ENCODE measurements at places on chromosomes 3 and 15.

- no peak for DNase-seq
These were observed 26.1 kb upstream of the TM4SF4 start for GRCh38 chr3:149448331-149448831.

- DNase-seq: no peak
These were observed 110.9 kb downstream of the EDEM1 start for GRCh38 chr3:5298453-5298852.

DNA sequence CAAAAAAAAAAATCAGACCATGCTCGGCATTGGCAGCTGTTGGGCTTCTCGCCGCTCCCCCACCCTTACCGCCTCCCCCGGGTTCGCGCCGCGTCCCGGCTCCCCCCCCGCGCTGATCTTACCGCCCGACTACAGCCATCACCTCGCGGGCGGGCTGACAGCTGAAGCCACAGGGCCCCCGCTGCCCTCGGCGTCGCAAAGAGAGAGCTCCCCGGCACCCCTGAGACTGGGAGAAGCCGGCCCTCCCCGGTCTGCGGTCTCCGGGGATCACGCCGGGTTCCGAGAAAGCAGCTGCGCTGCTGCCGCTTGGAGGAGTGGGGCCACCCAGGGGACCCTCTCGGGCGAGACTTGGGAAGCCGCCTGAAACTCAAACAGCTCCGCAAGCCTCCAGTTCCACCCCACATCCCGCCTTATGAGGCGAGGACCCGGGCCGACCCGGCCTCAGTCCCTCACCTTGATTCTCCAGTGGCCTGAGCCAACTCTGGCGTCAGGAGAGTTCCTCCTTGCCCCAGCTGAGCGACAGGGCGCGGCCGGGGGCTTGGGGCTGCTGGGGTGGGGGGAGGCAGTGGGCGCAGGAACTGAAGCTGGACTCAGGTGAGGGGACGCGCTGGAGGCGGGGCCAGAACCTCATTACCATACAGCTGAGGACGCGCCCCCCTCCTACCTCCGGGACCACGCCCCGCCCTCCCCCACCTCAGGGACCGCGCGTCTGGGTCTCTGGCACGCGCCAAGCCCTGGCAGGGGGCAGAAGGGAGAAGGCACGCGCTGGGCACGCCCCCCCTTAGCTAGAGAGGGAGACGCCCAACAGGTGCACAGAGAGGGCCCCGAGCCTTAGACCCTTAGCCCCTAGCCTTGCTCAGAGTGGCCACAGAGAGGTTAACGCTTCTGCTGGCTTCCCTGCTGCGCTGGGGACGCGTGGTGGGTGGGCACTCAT is 1.0 kb upstream of the DLL4 start:
- DNase-seq: peak; percentile 30

DNA sequence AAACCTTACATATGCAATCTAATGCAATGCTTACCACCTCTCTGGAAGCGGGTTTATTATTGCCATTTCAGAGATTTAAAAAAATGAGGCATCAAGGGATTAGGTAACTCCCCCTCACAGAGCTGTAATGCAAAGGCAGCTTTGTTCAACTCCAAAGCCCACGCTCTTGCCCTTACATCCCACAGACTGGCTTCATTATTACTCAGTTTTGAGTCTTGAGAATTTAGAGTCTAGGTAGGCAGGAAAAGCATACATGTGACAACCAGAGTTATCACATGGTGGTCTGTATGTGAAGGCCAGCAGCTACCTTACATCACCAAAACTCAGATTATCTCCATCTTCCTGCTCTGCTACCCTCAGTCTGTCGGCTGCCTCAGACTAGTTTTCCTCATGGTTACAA is 326.9 kb downstream of the UACA start:
- no peak for DNase-seq

- no peak for DNase-seq
These were observed 27.5 kb downstream of the APBA2 start for GRCh38 chr15:28913171-28913765.

GRCh38 chr3:49199900-49200281 is 28.5 kb downstream of the KLHDC8B start:
- DNase-seq: no peak

DNA sequence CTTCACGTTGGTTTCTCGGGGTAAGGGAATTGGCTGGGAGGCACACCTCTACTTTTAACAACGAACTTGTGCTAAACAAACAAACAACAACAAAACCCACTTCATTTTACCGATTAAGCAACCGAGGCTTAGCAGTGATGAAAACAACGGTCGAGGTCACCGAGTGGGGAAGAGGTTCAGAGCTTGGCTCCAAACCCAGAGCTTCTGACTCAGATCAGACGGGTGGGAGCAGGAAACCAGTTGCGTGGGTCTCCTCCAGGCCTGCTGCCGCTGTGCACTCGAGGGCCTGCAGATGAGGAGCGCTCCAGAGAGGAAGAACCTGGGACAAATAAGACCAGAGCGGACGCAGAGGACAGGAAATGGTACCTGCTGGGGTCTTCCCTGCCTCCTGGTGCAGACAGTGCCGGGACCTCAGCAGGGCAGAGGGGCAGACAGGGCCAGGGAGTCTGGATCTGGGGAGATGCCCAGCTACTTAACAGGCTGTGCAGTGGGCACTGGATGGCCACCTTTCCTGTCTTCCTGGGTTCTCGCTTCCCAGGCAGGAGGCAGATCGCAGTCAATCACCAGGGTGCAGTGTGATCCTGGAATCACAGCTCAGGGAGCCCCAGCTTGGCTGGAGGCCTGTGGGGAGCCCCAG is 99.0 kb upstream of the MEF2A start:
- no peak for DNase-seq

- DNase-seq: no peak
These were observed 377.7 kb upstream of the AGTR1 start for GRCh38 chr3:148319960-148320359.

DNA sequence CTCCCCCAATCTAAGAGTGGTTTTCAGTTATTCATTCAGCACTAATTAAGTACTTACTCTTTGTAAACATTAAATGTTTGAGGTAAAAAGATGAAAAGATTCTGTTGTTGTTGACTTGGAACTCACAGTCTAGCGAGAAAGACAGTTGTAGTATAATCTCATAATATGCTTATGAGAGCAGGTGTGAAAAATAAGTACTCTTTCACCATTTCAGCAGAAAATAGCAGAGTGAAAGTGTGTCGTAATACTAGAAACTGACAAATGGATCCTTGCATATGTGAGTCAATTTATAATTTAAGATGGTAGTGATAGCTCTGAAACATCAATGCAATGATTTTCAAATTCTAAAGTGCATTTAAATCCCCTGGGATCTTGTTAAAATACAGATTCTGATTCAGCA is 618.8 kb upstream of the CCDC54 start:
- DNase-seq: no peak

DNA sequence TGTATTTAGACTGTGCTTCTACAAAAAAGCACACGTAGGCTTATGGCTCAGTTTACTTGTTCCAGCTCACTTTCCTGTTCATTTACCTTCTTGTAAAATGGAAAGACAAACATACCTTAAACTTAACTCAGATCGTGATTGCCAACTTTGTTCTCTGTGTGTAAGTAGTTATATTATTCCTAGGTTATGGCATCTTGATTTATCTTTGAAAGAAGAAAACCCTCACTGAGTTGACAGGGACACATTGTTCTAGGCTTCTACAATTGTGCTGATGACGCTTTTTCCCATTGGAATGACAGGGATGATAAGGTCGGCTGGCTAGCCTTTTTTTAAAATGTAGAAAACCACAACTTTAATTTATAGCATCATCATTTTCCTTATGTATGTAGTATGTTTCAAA is 140.7 kb downstream of the IGF1R start:
- no peak for DNase-seq

DNA sequence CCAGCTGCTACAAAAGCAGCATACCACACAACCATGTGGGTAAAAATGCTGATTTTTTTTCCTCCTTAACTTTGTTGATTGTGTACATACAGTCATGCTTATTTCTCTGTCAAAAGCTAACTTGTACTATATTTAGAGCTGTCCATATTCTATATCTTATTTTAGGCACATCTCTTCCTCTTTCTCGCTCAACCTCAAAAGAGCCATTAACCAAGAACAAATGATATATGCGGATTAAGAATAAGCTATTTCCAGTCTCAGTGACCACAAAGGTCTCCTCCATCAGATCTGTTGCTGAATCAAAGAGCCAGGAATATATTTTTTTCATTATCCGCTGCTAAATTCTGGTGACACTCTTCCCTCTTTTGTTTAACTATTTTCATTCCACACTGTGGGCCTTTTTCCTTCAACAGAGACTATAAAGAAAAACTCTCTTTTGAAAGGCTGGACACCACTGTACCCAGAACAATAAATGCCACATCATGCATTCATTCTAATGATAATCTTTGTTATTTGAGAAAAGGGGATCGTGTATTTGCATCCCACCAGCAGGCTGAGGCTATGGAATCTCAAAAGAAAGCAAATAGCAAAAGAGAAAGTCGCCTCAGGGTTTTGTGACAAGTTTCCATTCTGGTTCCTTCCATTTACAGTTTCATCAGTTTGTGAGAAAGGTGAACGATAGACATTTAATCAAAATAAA is 8.0 kb downstream of the TMEM212 start:
- no peak for DNase-seq

GRCh38 chr3:103924544-103924943 is 1442.2 kb upstream of the ALCAM start:
- DNase-seq: no peak

DNA sequence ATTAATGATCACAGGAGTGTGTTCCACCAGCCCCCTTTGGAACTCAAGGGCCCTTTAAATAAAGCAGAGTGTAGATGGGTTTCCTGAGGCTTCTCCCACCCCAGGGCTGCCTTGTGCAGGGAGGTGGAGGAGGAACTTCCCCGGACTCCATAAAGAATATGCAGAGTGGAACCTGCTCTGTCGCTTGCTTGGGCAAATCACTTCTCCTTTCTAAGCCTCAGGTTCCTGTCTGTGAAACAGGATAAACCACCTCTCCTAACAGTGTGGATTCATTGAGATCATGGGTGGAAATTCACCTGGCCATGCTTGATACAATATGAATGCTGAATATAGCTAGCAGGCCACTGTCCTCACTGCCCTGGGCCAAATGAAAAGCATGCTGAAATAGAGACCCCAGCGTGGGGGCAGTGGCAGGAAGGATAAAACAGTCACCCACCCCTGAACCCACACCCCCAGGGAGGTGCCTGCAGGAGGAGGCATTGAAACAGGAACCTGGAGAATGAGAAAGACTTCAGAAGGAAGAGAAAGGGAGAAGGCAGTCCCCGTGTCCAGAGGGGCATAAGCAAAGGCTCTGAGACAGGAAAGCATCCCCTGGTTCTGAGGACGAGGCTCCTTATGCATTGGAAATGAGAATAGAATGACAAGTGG is 41.1 kb upstream of the CHRNB4 start:
- DNase-seq: no peak

DNA sequence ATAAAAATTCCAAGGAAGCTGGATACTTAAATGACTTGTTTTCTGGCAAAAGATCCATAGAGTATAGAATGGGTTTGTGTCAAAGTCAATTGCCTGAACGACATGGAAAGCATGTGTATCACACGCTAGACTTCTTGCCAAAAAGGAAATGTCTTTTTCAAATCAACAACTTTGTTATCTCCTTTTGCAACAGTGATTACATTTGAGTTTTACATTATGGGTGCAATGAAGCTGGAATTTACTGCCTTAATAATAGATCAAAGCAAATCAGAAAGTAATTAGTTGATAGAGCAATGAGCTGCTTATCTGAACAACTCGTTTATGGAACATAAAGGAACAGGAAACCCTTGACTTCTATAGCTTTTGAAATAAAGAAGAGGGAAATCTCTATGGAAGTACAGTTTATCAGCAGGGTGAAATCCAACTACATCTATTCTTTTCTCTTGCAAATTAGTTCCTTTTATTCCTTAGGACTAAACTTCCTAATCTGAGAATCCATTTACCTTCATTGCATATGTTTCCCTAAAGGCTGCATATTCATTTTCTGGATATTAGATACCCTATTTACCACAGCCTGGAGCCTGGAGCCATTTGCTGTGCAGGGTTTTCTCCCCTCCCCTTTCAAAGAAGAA is 415.1 kb upstream of the NECTIN3 start:
- no peak for DNase-seq

DNA sequence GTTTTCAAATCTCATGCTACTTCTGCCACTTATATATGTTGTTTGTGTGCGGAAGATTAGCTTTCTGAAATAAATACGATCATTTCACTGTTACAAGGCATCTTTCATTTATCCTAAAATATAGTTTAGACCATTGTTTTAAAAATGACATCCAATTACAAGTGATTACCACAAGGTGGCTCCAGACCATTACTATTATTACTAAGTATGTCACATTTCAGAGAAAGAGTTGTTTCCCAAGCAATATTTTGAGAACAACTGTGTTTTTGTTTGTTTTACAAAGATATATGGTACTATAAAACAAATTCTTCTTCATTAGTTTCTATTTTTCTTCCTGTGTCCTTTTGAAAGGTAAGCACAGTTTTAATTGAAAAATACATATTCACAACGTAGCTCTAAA is 136.0 kb upstream of the RAP2B start:
- no peak for DNase-seq

GRCh38 chr15:92683511-92683834 is 27.9 kb upstream of the FAM174B start:
- DNase-seq: no peak

DNA sequence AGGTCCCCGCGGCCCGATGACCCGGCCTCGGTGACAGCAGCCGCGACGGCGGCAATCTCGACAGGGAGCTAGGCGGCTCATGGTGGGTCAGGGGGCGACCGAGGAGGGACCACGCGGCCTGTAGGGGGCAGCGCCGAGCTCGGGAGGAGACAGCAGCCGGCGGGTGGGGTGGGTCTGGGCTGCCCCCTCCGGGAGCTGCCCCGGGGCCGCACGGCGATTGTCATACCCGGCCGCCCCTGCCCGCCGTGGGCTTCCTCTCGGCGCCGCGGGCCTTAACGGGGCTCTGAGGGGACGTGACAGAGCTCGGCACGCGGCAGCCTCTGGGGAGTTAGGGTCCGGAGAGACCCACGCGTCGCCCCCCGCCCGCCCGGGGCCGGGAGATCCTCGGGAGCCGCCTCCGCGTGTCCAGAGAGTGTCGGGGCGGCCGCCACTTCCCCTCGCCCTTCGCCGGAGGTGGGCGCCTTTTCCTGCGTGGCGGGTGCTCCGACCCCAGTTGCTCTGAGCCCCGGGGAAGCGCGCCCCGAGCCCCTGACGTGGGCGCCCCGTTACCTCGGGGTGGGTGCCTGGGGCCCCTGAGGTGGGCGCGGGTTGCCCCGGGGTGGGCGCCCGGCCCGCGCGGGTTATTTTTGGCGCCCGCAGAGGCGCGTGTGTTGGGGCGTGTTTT is 539 bp upstream of the PLCL2 start:
- no peak for DNase-seq

- DNase-seq: no peak
These were observed 148.5 kb downstream of the IGF1R start for GRCh38 chr15:98796685-98797357.

Data from NCI-H2029 treated with DMSO at 0.1 percent for 48 hours (cell line).